ENCODE measurements at places on chromosomes 3 and 15.

- DNase-seq = no peak
These were observed 137.4 kb downstream of the RSRC1 start for GRCh38 chr3:158247288-158247687.

GRCh38 chr15:48616216-48616615 lies 29.3 kb downstream of the FBN1 start:
- no peak for DNase-seq

- DNase-seq = no peak
These were observed 31.6 kb downstream of the KY start for GRCh38 chr3:134619301-134619615.

- no peak for DNase-seq
These were observed 41.1 kb upstream of the APH1B start for GRCh38 chr15:63236272-63236671.

GRCh38 chr3:63910891-63911290 lies 1.3 kb downstream of the SCAANT1 start:
- DNase-seq = no peak

- no peak for DNase-seq
These were observed 72.0 kb downstream of the FAM43A start for GRCh38 chr3:194757647-194758061.

DNA sequence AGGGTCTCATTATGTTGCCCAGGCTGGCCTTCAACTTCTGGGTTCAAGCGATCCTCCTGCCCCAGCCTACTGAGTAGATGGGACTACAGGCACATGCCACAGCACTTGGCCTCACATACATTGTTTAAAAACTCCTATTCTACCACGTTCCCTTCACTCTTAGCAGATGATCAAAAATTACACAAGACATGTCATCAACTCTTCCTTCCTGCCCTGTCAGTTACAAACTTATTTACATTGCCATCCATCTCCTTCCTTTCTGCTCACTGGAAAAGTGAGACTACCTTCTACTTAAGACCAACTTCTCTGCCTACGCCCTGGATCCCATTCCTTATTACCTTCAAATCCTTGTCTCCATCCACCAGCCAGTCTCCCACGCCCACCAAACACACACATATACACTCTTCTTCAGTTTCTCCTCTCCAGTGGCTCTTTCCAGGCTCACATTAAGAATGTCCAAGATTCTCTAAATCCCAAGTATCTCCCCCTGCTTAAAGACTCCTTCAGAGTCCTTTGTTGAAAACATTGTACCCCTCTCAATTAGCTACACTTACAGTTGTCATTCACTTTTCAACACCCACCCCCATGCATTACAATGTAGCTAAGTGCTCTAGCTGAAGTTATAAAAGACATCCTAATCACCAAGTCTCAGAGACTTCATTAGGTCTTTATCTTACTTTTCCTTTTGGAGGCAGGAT lies 4.3 kb downstream of the PEAK1 start:
- no peak for DNase-seq

DNA sequence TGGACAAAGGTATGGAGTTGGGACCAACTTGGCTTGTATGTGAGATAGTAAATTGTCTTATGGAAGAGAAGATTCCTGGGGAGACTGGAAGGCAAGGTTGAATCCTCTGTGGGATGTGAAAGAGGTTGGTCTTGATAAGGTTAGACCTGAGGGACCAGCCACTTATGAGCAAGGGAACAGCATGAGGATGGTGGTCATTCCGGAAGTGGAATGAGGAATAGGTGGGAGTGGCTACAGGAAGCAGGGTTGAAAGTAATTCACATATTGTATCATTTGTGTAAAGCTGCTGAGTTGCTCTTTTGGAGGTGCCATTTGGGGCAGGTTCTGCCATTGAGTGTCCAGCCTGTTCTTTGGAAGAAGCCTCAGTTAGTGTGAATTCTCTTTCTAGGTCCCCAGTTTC lies 13.2 kb downstream of the USP13 start:
- DNase-seq = no peak

DNA sequence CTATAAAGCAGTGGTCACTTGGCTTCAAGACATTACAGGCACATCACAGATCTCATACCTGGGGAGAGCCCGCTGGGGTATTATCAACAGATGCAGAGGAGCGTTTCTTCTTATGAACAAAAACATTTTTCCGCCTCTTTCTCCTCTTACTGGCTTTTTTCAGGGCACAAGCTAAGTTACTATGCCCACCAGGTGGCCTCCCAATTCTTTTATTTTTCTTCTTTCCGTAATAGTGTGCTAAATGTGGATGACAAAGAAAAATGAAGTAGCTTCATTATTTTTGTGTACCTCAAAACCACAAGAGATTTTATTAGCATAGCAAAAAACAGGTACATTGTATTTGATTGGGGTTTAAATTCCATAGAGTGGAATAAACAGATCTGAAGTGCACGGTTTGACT lies 10.1 kb upstream of the STIMATE start:
- no peak for DNase-seq

DNA sequence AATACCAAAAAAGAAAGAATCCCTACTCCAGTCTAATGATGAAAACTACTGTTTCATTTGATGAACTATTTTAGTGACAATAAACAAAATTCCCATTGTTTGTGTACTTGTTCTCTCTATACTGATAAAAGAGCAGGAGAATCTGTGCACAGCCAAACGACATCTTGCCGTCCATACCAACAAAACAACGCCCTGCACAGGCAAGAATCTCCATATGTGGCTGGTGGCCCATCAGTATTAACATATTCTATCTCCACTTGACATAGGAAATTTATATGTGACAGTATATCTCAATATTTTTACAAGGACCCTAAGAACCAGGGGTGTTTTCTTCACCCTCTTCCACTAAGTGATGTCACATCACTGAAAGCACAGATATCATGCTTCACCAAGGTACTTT lies 279.5 kb downstream of the ULK4 start:
- DNase-seq = no peak

DNA sequence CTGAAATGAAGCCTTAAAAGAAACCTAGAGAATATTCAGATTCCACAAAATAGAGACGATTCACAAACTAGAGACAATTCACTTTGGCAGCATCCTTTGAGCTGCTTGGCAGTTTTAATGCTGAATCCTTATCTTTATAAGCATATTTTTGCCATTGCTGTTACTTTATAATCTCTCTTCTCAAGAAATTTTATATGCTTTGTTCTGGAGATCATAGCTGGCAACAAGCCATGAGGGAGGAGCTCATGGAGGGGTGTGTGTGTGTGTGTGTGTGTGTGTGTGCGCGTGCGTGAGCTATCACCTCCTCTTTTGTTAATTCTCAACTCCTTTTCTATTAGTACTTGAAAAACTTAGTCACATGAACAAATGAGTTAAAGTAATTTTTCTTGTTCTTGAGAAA lies 495.0 kb upstream of the RGMA start:
- no peak for DNase-seq

DNA sequence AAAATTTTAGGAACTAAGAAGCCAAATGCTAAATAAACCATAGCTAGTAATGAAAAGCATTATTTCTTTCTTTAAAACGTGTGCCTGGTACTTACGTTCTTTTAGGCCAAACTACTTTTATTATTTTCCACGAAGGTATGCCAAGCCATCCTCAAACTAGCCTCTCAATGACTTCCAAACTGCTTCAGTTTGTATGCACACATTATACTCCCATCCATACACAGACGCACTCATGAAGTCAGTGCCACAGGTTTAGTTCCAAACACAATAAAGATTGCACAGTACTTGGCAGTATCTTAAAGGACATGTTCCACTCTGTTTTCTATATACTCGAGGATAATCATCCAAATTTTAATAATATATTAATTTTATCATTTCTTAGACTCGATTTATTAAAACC lies 609.2 kb upstream of the ZNF385D start:
- DNase-seq = no peak

- DNase-seq = no peak
These were observed 184.9 kb downstream of the FAM43A start for GRCh38 chr3:194870394-194871110.

DNA sequence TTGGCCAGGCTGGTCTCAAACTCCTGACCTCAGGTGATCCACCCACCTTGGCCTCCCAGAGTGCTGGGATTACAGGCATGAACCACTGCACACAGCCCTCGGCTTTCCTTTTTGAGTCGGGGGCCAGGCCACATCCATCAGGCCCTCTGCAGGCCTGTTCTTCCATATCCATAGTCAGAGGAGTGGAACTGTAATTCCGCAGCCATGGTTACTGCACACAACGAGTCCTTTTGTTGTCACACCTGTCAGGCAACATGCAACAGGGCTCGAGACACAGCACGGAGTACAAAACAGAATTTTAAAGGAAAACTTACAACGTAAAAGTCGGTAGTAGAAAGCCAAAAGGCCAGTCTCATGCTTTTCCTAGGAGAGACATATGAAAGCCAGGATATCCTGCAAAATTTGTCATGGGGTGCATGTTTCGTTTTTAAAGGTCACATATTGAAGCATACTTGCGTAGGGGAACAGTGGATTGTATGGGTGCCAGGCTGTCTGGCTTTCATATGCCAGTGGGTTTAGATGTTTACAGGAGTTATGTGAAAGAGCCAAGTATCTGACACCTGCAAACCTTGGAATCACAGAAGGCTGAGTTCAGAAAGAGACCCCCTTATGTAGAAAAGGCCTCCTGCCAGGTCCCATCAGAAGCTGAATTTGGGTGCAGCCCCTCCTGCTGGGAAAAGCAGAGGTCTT lies 63.2 kb upstream of the LPP start:
- DNase-seq = no peak

DNA sequence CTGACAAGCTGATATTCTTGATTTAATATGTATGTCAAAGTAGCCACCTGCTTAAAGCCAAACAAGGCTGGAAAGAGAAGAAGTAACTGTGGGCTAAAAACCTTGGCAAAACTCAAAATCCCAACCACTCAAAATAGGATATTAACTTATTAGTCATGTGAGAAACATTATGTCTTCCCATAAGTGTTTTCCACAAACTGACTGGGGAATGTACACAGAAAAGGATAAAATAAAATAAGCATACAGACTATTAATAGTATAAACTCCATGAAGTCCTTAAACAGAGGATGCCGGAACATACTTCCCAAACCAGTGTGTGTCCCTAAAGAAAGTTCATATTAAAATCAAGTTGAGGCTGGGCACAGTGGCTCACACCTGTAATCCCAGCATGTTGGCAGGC lies 263.7 kb upstream of the THBS1 start:
- no peak for DNase-seq

- DNase-seq = no peak
These were observed 34.6 kb downstream of the HSPBAP1 start for GRCh38 chr3:122758877-122759560.

- peak; percentile 69 for DNase-seq
These were observed 61.8 kb downstream of the NPTN start for GRCh38 chr15:73571346-73571745.

GRCh38 chr15:31067890-31068603 lies 33.5 kb downstream of the TRPM1 start:
- DNase-seq = no peak

Data from NCI-H187 treated with DMSO at 0.1 percent for 48 hours (cell line).